ENCODE measurements at places on chromosomes 4 and X. TPM values are rescaled to one million over a fixed set of nuclear protein-coding genes. Genes with fewer than 3 reads are reported as not detected.

Gene SMARCA1
- total RNA-seq: 39.3 TPM

Gene LANCL3
- total RNA-seq: 0.72 TPM

Gene CCNI
- total RNA-seq: 116 TPM

Gene IL2RG
- not detected for total RNA-seq

Gene MAGEA1
- 0.36 TPM for total RNA-seq

Gene FRAS1
- total RNA-seq: 0.10 TPM

Gene UGT2B11
- total RNA-seq: not detected

Gene STAG2
- total RNA-seq: 53.1 TPM

Gene PCYT1B
- total RNA-seq: 0.84 TPM

Gene CCNA2
- 194 TPM for total RNA-seq

Gene RHOXF1
- not detected for total RNA-seq

Gene DAPP1
- total RNA-seq: not detected

Gene BRS3
- not detected for total RNA-seq

Gene CENPE
- 36.9 TPM for total RNA-seq

Gene KLF8
- 3.4 TPM for total RNA-seq

Gene CDKL5
- 2.7 TPM for total RNA-seq

Gene TREX2
- total RNA-seq: not detected

Gene HAND2
- total RNA-seq: 0.36 TPM

Gene RTL5
- 1.2 TPM for total RNA-seq

Gene TLR2
- 11.3 TPM for total RNA-seq

Gene ENPP6
- total RNA-seq: not detected

Gene TLR10
- not detected for total RNA-seq

Gene HHIP
- total RNA-seq: 0.96 TPM

Gene ZCCHC18
- total RNA-seq: 0.20 TPM

Gene SLC9B1
- total RNA-seq: 0.24 TPM

Gene TAF7L
- not detected for total RNA-seq

Gene ZNF81
- 4.7 TPM for total RNA-seq

Gene EDA
- under 0.01 TPM for total RNA-seq

Gene S100G
- not detected for total RNA-seq

Gene GPM6B
- total RNA-seq: 1.8 TPM

Gene BCLAF3
- total RNA-seq: 3.1 TPM

Gene GPR82
- not detected for total RNA-seq

Gene CTAG2
- not detected for total RNA-seq

Gene FGA
- total RNA-seq: not detected

Gene XAGE2
- not detected for total RNA-seq

Gene MXRA5
- total RNA-seq: 12.7 TPM

Gene APBB2
- 39.1 TPM for total RNA-seq

Gene AREG
- total RNA-seq: 2.4 TPM

Gene CT55
- 0.39 TPM for total RNA-seq

Gene GPR78
- not detected for total RNA-seq

Gene GSTCD
- total RNA-seq: 20.8 TPM

Gene SPOCK3
- total RNA-seq: not detected

Gene FRMPD3
- total RNA-seq: not detected

Gene L1CAM
- 58.9 TPM for total RNA-seq

Gene S100P
- not detected for total RNA-seq

Gene MAGEE2
- 0.12 TPM for total RNA-seq

Gene STOX2
- not detected for total RNA-seq

Data from RPMI7951 (cell line).